ENCODE measurements at places on chromosomes 3 and 15.

DNA sequence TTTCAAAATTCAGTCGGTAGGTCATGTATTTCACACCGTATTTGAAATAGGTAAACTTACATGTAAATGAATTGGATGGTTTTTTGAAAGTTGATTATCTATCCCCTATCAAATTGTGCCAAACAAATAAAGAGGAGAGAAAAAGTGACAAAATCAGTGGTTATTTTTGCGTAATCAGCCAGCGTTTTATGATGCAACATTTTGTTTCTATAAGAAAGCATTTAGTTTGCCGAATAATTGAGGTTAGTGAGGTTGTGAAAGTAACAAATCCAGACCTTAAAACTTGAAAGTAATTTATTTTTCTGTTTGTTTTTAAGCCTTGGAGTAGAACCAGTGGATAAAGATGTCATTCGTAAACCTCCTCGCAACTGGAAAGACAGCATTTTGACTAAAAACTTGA, 29.3 kb downstream of the ASTE1 start:
- no peak for DNase-seq

DNA sequence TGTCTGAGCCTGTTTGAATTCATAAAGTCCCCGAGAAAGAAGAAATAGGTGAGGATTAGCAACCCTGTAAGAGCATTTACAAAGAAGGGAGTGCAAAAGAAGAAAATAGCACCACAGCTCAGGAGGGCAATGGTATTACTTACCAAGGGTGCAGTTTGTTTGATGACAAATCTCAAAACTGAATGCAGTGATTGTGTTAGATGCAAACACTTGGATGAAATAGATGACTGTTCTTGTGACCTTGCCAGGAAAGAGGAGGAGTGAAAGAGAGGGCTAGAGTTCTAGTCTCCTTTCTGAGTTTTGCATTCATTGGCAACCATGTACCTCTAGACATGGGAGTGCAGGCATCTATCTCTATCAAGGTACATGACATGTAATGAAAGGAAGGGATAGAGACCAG, 1030.8 kb upstream of the CFAP20DC start:
- DNase-seq, result no peak

DNA sequence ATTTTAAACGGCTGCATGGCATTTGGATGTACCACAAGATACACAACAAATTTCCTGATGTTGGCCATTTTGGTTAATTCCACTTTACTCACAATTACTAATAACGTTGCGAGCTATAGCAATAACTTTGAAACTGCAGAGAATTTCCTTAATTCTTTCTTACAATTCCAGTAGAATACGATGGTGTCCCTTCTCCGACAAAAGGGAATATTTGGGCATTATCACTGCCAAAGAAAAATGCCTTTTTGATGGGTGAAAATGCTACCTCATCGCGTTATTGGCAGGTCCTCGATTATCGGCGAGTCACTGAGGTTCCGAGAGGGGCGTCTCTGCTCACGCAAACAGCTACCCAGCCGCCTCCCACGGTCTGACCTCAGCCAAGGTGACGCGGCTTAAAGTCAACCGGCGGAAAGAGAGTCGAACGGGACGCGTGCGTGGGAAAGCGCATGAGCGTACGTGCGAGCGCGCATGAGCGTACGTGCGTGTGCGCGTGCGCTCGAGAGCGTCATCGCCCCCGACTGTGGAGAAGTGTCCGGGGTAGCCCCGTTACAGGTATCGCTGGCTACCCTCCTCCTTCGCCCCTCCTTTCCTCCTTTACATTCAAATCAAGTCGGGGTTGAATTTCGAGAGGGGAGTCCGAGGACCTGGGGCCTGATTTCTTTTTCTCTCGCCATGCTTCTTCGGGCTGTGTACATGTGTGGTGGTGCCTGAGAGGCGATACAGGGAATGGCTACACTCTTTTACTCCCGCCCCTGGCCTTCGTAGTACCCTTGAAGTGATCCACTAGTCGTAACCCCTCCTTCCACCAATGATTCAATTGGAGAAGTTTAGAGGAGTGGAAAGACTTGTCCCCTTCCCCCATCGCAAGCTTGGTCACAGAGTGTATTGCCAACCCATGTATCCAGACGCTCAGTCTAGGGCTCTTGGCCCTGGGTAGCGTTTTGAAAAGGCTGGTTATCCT, at the start of gene OXSM:
Gene OXSM (plus strand): TSS at position 495 of the 961 bp plus-strand sequence. CDS start 931 bp downstream, outside the sequence.
- peak; percentile 28 for DNase-seq

GRCh38 chr15:69159805-69160140, 662 bp upstream of the GLCE start:
- DNase-seq, result no peak

GRCh38 chr3:27090275-27091041, 278.7 kb downstream of the NEK10 start:
- no peak for DNase-seq

DNA sequence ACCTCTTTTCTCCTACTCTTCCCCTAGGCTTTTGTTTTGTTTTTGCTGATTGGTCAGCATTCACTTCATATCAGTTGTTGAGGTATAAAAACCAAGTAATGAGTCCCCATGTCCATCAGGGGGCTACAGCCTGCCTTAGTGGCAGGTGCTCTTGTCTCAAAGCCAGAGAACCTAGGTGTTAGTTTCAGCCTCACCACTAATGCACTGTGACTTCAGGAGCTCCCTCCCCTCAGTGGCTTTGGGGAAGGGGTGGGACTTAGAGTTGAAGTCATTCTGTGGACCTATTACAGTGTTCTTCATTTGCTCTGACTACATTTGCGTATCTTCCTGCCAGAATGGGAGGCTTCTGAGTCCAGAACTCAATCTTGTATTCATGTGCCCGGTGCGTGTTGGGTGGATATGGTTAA, 41.6 kb downstream of the NR2C2 start:
- DNase-seq, result no peak

DNA sequence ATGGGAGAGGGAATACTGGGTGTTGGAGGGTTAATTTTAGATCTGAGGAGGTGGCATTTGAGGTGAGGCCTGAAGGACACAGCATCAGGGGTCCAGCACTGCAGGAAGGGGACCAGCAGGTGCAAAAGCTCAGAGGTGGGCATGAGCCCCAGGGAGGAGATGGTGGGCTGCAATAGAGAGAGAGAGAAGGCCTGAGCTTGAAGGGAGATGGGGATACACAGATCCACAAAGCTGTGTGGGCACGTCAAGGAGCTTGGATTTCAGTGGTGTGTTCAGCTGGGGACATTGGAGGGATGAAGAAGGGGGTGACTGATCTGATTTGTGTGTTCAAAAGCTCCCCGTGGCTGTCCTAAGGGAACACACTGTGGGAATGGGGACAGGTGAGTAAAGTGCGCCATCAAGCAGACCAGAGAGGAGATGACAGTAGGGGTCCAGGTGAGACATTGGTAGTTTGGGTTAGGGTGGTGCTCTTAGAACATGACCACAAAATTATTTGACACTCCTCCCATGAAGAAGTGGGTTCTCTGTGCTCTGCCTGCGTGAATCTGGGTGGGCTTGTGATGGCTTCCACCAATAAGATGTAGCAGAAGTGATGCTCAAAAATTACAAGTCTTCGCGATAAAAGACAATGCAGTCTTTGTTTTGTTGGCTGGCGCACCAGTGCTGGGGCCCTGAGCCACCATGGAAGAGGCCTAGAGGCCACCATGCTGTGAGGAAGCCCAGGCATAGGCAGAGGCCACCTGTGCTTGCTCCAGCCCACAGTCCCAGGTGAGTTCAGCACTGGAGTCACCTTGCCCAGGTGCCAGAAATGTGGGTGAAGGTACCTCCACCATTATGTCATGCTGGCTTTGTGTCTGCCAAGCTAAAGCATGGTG, 1.9 kb upstream of the WNT7A start:
- DNase-seq, result no peak

- DNase-seq, result no peak
Measured at GRCh38 chr15:100048736-100049135, 293.0 kb downstream of the ADAMTS17 start.

DNA sequence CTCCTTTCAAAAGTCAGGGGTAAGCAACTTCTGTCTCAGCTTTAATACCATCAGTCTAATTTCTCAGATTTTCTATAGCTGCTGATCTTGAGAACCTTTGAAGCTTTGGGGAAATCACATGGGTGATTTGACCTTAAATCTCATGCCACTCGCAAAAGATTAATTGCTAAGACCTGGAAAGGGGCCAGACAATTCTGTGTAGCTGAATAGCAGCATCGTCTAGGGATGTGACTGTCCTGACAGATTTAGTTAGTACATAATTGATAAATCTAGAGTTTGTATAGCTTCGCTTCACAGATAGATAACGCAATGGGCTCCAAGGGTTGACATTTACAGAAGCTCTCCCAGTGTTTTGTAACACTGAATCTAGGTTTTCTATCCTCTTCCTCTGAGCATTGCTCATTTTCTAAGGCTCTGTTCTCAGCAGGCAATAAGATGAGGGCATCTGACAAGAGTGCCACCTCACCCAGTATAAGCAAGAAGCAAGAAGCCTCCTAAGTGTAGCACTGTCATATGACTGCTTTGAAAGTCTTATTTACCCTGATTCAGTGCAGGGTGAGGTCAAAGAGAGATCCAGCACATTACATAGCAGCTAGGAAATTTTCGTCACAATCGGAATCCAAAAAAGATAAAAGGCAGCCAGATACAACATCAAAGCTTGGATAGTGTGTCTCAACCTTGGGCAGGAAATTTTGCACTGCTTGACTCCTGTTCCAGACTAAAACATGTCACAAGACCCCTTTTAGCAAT, 47.7 kb upstream of the DUT start:
- no peak for DNase-seq

DNA sequence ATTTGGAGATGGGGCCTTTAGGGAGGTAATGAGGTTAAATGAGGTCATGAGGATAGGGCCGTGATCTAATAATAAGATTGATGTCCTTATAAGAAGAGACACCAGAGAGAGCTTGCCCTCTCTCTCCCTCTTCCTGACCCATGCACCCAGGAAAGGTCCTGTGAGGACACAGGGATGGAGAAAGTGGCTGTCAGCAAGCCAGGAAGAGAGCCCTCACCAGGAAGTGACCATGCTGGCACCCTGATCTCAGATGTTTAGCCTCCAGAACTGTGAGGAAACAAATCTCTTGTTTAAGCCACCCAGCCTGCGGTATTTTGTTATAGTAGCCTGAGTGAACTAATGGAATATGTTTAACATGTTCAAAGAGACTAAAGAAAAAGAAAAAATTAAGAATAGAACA, 15.3 kb upstream of the GNB5 start:
- DNase-seq, result no peak

- DNase-seq, result peak; percentile 32
Measured at GRCh38 chr3:50345586-50346234, at the start of gene ZMYND10. TSS of gene ZMYND10 (minus strand) at chr3:50345732. CDS start at chr3:50345579, 153 bp downstream.

DNA sequence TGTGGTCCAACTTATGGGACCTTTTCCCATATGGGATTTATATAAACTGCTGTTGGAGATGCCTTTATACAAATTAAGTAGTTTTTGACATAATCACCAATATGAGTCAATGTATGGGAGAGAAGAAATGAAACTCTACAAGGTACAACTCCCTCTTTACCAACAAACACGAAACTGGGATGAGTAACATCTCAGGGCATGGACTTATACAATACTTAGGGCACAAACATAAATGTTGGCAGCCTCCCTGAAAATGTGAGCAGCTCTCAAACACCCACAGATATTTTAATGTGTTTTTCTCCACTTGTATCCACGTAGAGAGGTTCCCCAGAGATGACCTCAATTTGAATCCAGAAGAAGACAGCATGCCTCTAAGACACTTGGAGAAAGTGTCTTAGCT, 161.6 kb downstream of the MAGI1 start:
- DNase-seq, result no peak

DNA sequence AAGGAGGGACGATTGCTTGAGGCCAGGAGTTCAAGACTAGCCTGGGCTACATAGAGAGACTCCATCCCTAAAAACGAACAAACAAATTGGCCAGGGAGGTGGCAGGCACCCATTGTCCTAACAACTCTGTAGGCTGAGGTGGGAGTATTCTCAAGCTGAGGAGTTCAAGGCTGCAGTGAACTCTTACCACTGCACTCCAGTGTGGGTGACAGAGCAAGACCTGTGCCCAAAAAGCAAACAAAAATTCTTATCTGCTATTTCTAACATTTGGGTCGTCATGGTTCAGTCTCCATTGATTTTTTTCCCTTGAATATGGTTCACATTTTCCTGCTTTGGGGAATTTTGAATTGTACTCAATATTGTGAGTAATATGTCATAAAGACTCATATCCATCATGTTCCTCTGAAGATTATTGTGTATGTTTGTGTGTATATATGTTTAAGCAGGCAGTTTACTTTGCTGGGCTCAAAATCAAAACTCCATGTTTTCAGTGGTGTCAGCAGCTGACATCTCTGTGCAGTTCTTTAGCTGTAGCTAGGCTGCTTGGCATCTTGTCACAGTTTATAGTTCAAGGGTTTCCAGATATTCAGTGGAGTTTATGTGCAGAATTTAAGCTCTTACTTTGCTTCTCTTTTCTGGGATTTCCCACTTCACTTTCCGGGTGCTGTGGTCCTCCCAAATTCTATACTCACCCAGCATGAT, 33.2 kb downstream of the IFT122 start:
- DNase-seq, result no peak
